ENCODE measurements at places on chromosomes 13 and 19.

- no peak for DNase-seq
Observed at GRCh38 chr19:46615966-46616365, 8.9 kb downstream of the PTGIR start.

DNA sequence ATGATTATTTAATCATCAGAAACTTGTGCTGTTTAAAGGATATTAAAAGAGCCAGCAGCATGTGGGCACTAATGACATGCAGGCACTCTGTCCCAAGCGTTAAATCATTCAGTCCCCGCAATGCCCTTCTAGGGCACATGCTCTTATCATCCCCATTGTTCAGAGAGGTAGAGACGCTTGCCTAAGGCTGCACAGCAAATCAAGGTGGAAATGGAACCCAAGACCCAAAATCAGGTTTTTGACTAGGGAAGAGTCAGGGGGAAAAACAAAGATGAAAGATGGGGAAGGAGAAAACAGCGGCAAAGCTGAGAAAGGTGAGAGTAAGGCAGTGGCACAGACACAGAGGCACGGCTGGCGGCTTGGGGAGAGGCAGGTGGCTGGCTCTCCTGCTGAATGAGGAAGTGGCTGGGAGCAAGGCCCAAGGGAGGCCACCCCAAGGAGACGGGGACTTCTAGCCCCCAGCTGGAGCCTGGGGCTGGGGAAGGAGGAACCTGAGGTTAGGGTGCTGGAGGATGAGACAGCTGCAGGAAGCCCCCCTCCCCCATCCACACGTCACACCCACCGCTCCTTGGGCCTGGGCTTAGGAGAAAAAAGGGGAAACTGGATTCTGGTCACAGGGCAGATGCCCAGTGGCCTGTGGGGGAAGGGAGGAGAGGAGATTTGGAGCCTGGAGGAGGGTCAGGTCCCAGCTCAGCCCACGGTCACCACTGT is 1.0 kb upstream of the TYROBP start:
- no peak for DNase-seq

DNA sequence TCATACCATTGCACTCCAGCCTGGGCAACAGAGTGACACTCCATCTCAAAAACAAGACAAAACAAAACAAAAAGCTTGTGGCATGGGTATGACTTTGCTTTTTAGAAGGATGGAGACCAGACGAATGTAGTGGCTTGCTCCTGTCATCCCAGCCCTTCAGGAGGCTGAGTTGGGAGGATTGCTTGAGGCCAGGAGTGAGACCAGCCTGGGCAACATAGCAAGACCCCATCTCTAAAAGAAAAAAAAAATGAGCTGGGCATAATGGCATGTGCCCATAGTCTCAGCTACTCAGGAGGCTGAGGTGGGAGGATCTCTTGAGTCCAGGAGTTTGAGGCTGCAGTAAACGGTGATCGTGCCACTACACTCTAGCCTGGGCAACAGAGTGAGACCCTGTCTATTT is 16.4 kb upstream of the SELENOW start:
- no peak for DNase-seq

DNA sequence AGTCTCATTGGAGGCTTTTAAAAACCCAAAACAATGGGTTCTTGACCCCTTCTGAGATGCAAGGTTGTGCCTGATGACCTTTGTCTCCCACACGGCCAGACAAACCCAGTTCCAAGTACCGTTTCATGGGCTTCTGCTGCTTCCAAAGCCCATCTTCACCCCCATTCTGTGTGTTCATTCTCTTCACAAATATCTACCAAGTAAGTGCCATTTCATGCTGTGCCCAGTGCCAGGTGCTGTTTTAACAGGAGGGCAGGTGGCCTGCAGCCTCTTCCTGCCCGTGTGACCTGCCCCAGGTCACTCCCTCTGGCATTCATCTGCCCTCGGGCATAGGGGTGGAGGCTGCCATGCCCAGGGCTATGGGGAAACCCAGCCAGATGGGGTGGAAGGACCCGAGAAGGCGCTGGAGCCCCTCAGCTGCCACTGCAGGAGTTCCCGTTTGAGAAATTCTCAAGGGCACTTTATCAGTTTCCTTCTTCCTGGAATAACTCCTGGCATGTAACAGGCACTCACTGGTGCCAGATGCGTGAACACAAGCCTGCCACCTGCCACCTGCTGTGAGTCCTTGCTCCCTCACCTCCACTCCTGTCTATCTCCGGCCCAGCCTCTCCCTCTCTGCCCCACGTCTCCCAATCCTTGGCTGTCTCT is 12.5 kb downstream of the CAPN12 start:
- no peak for DNase-seq

DNA sequence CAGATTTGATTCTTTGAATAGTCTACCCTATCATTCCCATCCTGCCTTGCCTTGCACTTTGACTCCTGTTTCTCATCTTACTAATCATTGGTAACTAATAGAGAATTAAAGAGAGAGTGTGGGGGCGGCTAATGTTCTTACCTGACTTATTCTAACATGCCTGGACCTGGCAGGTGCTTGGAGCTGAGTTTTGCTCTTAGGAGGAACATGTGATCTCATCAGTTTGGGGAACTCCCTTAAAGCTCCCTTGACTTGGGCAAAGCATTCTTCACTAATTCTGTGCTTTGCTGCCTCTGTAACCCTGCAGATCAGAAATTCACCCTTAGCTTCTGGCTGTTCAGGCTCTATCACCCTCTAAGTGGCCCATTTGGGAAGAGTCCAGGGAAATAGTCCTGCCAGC is 861.1 kb downstream of the GPC5 start:
- DNase-seq, result no peak

DNA sequence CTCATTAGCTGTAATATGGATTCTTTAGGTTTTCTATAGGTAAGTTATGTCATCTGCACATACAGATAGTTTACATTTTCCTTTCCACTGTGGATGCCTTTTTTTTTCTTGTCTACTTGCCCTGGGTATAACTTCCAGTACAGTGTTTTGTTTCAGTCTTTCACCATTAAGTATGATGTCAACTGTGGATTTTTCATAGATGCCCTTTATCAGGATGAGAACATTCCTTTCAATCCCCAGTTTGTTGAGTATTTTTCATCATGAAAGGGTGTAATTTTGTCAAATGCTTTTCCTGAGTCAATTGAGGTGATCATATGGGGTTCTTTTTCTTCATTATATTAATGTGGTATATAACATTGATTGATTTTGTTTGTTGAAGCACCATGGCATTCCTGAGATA is 43.6 kb upstream of the SACS start:
- no peak for DNase-seq

DNA sequence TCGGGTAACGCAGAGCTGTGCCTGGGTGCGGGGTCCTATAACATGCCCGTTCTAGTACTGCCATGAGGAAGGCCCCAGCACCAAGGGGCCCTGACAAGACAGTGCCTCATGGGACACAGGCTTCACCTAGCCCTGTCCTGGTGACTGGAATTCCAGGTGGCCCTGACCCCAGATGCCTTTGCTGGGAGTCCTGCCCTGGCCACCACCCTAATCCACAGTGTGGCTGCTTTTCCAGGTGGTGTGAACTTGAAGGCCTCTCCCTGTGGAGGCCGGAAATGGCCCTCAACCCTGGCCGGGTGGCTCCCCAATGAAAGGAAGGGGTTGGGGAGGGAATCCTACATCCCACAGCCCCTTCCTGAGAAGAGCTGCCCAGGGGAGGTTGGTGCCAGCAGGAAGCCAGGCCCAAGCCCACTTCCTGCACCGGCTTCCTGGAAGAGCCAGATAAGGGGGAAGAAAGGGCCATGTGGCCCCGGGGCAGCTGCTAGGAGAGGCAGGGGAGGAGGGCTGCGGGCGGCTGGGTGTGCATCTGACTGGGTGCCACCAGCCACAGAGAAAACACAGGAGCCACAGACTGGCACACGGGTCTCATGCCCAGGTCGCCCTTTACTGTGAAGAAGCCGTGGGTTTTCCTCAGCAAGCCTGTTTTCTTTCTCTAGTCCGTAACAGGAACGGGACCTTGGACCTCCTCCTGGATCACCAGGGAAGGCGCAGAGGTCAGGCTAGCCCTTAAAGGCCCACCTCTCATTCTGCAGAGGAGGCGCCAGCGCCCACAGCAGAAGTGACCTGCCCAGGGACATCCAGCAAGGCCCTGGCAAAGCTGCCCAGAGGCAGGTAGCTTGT is 4.7 kb downstream of the LSM4 start:
- no peak for DNase-seq

- peak; percentile 52 for DNase-seq
Observed at GRCh38 chr19:7852851-7853769, 21.1 kb downstream of the PRR36 start.

GRCh38 chr13:79455331-79455730 is 25.6 kb upstream of the NDFIP2 start:
- DNase-seq, result no peak

DNA sequence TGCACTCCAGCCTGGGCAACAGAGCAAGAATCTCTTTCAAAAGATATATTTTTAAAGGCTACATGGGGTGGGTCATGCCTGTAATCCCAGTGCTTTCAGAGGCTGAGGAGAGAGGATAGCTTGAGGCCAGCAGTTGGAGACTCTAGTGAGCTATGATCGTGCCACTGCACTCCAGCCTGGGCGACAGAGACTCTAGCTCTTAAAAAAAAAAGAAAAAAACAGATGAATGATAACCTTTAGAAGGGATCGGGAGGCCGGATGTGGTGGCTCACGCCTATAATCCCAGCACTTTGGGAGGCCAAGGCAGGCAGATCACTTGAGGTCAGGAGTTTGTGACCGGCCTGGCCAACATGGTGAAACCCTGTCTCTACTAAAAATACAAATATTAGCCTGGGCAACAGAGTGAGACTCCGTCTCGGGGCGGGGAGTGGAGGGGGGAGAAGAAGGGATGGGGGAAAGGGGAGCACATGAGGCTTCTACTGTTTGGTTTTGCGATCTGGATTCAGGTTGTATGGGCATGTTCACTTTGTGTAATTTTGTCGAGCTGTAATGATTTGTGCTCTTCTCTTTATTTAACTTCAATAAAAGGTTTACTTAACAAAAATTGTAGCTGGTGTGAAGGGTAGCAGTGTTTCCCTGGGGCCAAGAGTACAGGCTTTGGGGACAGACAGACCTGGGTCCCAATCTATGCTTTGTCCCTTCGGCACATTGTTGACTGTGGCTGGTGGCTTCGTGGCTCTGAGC is 1.1 kb upstream of the PSMC4 start:
- DNase-seq, result no peak

- no peak for DNase-seq
Observed at GRCh38 chr19:15252398-15253018, 20.3 kb upstream of the EPHX3 start.

- no peak for DNase-seq
Observed at GRCh38 chr13:75770592-75771011, 134.5 kb downstream of the LMO7 start.

DNA sequence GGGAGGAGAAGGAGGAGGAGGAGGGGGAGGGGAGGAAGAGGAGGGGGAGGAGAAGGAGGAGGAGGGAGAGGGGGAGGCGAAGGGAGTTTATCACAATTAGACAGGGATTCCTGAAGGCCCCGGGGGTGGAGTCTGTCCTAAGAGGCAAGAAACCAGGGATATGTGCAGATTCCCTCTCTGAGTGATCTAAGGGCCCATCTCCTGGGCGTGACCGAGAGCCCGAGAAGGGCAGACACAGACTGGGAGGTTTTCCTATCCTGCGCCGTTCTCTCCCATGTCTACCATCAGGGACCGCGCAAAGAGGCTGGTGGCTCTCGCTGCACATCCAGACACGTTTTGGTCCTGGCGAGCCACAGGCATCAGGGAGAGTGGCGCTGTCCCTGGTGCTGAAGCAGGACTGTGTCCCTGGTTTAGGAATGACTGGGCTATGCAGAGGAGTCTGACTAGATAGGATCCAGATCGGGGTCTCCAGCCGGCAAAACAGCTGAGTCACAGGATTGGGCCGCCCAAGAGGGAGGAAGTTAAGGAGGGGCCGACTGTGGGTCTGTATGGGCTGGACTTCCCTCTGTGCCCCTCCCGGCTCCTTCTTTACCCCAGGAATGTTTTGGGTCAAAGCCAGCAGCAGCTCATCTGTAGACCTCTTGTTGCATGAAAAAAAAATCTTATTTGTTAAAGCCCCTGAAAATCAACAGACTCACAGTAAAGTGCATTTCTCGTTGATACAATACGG is 17.9 kb upstream of the ZNF175 start:
- peak; percentile 13 for DNase-seq

GRCh38 chr19:6551607-6552450 is 21.0 kb downstream of the TNFSF9 start:
- DNase-seq, result peak; percentile 19

GRCh38 chr19:22332924-22333323 is 46.7 kb downstream of the ZNF729 start:
- no peak for DNase-seq

- DNase-seq, result no peak
Observed at GRCh38 chr13:65499256-65499655, 1730.9 kb downstream of the PCDH9 start.

DNA sequence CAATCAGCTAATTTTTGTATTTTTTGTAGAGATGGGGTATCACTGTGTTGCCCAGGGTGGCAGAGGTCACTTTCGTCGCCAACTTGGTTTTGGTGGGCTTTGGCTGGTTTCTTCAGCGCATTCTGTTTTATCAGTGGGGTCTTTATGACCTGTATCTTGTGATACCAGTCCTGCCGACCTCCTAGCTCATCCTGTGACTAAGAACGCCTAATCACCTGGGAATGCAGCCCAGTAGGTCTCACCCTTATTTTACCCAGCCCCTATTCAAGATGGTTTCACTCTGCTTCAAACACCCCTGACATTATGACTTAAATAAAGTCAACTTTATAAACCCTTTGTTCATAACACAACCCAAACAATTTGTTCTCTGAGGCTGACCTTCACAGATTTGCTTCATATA is 3.0 kb upstream of the ZNF878 start:
- no peak for DNase-seq

DNA sequence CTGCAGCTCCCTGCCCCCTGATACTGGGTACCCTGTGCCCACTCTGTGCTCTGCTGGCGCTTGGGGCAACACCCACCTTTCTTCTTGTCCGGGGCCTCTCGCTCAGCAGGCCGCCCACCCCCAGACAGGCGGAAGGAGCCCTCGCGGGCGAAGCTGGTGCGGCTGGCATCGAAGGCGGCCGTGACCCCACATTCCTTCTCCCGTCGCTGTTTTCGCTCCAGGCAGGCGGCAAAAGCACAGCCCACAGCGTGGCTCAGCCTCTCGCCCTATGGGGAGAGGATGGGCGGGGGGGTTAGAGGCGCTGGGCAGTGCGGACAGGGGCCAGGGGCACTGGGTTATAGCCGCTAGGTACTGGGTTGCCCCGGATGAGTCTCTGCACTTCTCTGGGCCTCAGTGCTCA is 13.3 kb downstream of the NUMBL start:
- DNase-seq, result no peak

GRCh38 chr13:63081400-63082014 is 1665.9 kb upstream of the PCDH20 start:
- no peak for DNase-seq

- DNase-seq, result no peak
Observed at GRCh38 chr13:49400755-49401659, 42.9 kb downstream of the CAB39L start.

- no peak for DNase-seq
Observed at GRCh38 chr13:33494596-33495204, 209.1 kb upstream of the STARD13 start.

Measured in stimulated activated CD8-positive, alpha-beta memory T cell treated with anti-CD3 and anti-CD28 coated beads, Interleukin-15, amount 100 ng/mL, for 24 hours (primary cell).